Stimulated activated naive CD8-positive, alpha-beta T cell treated with anti-CD3 and anti-CD28 coated beads, Interleukin-15, Interleukin-2, amounts not matched to agents 100 U/mL and 50 U/mL, for 24 hours (primary cell): ENCODE measurements at places on chromosomes 1 and 21.

DNA sequence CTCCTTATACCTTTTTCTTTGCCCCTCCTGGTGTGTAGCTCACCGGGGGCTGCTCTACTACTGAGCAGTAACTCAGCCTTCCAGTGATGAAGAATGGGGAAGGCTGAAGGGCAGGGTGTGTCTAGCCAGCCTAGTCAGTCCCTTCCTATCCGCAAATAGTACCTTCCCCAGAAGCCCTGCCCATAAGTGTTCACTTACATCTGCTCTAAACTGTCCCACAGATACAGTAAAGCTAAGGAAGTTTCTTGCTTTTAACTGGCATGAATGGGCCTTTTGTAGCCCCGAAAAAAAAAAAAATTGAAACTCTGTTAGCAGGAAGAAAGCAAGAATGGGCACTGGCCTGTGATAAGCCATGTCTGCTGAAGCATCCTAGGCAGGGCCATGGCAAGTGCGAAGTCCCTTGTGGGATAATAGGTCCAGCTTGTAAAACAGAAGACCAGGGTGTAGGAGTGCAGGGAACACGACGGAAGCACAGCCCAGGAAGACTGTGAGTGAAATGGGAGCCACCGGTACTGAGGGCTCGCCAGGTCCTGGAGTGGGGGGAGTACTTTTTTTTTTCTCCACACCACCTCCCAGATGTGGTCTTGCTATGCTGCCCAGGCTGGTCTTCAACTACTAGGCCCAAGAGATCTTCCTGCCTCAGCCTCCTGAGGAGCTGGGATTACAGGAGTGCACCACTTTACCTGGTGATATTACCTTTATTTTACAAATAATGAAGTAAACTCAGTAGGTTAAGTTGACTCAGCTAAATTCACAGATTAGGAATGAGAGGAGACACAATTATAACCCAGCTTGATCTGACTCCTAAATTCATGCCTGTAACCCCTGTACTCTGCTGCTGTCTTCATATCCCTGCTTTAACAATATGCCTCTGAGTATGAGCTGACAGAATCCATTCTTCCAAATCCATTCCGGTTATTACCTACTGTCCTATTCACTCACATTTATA, 347.5 kb downstream of the SMYD3 start:
- no peak for DNase-seq

DNA sequence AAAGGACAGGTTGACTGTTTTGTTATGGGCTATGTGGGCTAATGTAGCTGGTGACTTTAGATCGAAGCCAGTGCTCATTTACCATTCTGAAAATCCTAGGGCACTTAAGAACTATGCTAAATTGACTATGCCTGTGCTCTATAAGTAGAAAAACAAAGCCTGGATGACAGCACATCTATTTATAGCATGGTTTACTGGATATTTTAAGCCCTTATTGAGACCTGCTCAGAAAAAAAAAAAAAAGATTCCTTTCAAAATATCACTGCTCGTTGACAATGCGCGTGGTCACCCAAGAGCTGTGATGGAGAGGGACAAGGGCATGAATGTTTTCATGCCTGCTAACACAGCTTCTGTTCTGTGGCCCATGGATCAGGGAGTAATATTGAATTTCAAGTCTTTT, 48.1 kb downstream of the CAMSAP2 start:
- no peak for DNase-seq

DNA sequence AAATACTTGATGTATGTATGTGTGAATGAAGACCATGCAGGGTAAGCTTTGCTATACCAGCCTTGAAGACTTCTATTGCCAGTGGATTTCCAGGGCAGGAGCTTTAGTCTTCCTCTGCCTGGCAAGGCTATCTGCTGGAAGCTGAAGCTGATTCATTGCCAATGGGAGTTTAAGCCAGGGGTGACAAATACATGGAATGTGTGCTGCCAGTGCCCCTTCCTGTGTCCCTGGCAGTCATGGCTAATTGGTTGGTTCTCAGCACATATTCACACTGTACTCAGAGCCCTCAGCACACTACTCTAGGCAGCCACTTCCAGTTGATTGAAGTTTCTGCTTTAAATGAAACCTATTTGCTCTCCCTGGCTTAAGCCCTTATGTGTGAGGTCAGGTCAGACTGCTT, 1.5 kb downstream of the ZSCAN20 start:
- DNase-seq = no peak

- no peak for DNase-seq
These were observed 267.0 kb downstream of the DISC1 start for GRCh38 chr1:231893400-231894102.

DNA sequence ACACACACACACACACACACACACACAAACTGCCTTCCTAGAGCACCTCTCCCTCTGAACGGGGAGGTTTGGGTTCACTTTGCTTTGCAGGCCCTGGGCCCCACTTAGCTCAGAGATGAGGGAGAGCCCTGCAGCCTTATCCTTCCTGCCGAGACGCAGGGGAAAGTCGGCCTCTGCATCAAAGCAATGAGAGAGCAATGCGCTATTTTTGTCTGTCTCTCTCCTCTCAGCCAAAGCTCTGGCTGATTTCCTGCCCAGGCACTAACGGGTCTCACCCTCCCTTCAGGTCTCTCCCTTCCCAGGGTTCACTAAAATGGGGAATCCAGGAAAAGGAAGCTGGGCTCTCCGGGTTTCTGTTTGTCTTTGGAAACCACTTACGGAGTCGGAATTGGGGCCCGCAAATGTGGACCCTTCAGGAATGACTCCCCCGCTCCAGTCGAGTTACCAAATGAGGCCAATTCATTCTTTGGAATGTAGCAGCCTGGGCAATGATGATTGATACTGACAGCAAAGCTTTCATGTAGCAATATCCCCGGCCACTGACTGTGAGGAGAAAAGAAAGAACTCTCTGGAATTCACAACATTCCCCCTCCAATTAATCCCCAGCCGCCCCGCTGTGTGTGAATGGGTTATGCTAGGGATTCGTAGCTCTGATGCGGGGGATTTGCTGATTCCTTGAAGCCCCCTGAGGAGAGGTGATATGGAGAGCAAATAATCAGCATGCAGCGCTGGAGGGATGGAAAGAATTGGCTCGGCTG, 61.5 kb upstream of the WLS start:
- DNase-seq = no peak

- DNase-seq = no peak
These were observed 24.5 kb downstream of the TMEM53 start for GRCh38 chr1:44649788-44650158.

DNA sequence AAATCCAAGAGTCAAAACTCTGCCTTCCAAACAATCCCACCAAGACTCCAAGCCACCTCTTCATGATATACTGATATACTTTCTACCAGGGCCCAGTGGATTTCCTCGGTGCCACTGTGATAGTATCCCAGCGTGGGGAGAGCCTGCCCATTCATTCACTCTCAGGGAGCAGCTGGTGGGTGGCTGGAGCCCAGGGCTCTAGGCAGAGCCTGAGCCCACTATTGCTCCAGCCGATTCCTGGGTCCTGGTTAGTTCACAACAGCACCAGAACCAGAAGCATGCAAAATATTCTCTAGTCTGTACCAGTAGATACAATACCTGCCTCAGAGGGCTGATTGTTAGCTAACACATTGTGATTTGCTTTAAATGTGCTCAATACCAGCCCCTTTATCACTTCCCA, 831 bp downstream of the CSRP1 start:
- no peak for DNase-seq

GRCh38 chr1:218674280-218674773, 329.2 kb downstream of the TGFB2 start:
- no peak for DNase-seq

DNA sequence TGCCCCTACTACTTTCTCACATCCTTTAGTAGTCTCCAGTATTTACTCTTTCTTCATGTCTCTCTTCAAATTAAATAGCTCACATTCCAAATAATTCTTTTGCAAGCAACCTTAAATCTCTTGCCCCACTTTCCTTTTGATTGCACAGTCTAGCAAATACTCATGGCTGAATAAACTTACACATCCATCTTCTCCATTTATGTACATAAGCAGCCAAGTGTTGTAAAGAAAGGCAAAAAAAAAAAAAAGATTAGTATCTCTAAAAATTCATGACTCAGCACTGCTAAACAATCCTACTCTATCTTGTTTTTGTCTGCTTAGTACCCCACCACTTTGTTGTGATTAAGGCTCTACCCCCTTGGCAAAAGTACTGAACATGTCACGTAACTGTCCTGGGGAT, 42.6 kb downstream of the F13B start:
- no peak for DNase-seq

GRCh38 chr1:208603721-208604120, 359.5 kb upstream of the PLXNA2 start:
- no peak for DNase-seq

DNA sequence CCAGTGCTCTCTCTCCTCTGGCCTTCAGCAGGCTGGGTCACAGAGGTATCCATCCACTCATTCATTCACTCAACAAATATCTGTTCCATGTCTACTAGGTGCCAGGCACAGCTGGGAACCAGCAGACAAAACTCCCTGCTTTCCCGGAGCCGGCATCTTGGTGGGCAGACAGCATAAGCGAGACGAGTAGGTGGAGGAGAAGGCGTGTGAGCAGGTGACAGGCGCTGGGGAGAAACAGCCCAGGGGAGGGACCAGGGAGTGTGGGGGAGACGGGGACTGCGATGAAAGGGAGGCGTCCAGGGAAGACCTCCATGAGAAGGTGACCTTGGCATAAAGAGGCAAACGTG, 11.0 kb upstream of the KCNAB2 start:
- no peak for DNase-seq

- DNase-seq = no peak
These were observed 132.1 kb downstream of the PRDM2 start for GRCh38 chr1:13832100-13832499.

DNA sequence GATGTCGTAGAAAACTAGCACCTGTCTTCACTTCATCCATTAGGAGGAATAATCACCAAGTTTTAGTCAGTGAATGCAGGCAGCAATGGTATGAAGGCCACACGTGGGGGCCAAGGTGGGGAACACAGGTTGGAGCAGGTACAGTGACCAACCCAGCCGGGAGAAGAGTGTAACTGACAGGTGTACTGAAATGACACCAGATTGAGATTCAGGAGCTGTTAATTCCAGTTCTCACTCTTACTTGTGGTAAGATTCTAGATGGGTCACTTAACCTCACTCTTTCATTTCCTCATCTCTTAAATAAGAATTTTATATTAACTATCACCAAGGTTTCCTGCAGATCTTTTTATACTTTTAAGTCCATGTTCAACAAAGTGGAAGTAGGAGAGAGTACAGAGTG, 206.2 kb upstream of the PTBP2 start:
- DNase-seq = no peak

GRCh38 chr1:46333300-46334029, 7.1 kb upstream of the NSUN4 start:
- DNase-seq = no peak

GRCh38 chr1:208071435-208072031, 160.6 kb upstream of the CD34 start:
- no peak for DNase-seq

DNA sequence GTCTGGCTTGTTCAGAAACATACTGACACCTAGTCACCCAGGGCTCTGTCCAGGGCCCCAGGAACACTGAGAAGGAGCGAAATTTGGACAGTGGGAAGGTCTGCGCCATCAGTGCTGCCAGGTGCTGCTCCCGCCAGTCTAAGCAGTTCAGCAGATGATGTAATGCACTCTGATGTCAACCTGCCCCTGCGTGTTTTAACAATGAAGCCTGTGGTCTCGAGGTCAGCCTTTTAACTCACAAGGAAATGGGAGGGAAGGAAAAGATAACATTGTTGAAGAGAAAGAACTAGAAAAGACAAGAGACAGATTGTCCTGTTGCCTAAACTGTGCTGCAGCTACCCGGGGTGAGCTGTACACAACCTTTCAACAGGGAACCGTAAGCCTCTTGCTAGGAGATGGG, 126.6 kb upstream of the IFFO2 start:
- no peak for DNase-seq

GRCh38 chr1:103945774-103946173, 196.1 kb downstream of the AMY1C start:
- no peak for DNase-seq

DNA sequence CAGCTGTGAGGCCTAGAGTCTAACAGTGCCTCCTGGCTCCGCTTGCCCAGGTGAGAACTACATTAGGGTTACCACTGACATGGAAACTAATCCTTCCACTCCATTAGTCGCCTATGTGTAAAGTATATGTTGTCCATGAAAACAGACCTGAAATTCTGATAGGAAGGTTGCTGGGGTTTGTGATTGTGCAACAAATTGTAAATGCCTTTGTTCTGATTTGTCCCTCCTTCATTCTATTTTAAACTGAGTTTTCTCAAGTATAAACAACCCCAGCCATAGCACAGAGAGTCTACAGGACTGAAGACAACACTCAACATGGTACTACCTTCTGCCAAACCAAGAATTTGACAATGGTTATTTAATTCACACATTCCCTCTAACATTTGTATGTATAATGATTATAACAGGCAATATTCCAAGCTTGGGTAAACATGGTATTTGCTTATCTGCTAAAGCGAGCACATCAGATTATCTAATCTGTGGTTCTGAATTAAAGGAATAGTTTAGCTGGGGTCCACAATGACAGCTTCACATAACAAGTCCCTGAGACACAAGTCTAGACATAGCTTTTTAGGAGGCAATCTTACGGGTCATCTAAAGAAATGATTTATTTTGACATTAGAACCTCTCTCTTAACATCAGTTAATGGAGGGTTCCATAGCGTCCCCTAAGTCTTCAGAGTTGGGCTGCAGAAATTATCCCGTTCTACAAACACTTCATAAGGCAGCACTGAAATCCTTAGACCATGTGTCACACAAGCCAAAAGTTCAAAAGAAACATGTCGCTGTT, 633.0 kb downstream of the SMYD3 start:
- no peak for DNase-seq

GRCh38 chr21:44711327-44712202, at the start of gene TSPEAR:
Gene TSPEAR, minus strand, starts transcription at chr21:44711572. Its CDS starts 58 bp downstream, at chr21:44711514.
- DNase-seq = no peak

GRCh38 chr21:46120301-46121285, 22.7 kb downstream of the COL6A2 start:
- no peak for DNase-seq

GRCh38 chr1:52553362-52554266, 722 bp upstream of the TUT4 start:
- DNase-seq = peak; percentile 94

DNA sequence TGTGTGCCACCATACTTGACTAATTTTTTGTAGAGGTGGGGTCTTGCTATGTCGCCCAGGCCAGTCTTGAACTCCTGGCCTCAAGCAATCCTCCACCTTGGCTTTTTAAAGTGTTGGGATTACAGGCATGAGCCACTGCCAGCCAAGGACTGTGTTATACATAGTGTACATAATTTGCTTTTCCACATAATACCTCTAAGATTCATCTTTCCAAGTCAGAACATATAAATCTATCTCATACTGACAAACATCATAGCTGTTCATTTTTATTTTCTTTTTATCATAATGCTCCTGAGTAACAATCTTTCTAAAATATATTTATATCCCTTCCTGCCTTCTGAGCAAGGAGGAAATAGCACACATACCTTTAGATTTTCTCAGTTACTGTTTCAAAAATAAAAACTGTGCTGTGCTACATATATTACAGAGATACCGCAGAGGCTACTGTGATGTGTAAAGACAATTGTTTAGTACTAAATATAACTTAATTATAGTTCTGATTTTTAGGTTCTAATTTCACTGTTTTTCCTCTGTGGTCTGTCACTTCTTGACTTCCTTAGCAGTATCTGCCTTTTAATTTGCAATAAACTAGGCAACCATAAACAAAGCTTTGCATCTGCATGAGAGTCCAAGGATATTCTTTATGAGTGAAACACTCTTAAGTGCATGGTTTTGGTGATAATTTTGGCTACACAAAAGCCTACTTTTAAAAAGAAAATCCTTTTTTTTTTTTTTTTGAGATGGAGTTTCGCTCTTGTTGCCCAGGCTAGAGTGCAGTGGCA, 59.3 kb downstream of the EYA3 start:
- DNase-seq = no peak
